ENCODE measurements at places on chromosomes 1 and 21. TPM values are rescaled to one million over a fixed set of nuclear protein-coding genes. Genes with fewer than 3 reads are reported as not detected.

Gene YBX1
- 1,160 TPM for total RNA-seq

Gene CFHR1
- not detected for total RNA-seq

Gene FBLIM1
- total RNA-seq = 0.24 TPM

Gene TESK2
- 3.7 TPM for total RNA-seq

Gene HSD3B2
- 0.96 TPM for total RNA-seq

Gene F5
- total RNA-seq = 0.13 TPM

Gene PROX1
- 0.09 TPM for total RNA-seq

Gene SPRR1B
- not detected for total RNA-seq

Gene SPATA21
- total RNA-seq = not detected
